Fibroblast of skin of left biceps (primary cell): ENCODE measurements at places on chromosomes 4 and X.
A peak's percentile ranks its signal among the peaks of the same experiment; 100 is the strongest.

DNA sequence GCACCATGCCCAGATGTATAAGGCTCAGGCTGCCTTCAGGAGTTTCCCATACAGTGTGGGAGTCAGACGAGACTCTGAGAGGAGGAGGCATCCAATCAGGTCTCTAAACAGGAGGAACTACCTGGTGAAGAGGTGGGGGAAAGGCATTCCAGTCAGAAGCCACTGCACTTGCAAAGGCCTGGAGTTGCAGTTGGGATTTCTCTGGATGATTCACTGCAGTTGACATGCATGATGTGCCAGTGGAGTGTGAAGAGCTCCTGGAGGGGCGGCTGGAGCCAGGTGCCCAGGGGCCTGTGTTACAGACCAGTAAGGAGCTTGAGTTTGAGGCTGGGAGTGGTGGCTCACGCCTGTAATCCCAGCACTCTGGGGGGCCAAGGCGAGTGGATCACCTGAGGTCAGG, 339.1 kb downstream of the ARHGAP10 start:
- no peak for DNase-seq

DNA sequence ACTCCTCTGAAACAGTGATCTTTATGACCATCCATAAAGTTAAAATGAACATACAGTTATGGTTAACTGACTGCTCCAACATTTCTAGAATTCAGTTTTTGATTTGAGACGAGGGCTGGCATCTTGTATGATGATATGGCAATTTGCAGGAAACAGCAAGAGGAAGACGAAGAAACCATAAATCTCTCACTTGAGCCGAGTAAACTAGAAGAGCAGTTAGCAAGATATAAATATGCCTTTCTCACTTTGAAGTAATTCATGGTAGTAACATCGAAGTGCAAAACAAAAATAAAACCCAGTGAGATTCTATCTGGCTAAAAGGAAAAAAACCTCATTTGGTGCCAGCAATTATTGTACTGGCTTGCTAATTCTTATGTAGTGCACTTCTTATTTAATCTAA, 139.0 kb upstream of the SPRY1 start:
- DNase-seq = no peak

- DNase-seq = no peak
These were observed 24.5 kb upstream of the CCDC149 start for GRCh38 chr4:24937176-24937916.

- DNase-seq = no peak
These were observed 7.2 kb upstream of the THOC2 start for GRCh38 chrX:123740006-123740405.

- no peak for DNase-seq
These were observed 58.6 kb downstream of the DCK start for GRCh38 chr4:71052034-71052433.

DNA sequence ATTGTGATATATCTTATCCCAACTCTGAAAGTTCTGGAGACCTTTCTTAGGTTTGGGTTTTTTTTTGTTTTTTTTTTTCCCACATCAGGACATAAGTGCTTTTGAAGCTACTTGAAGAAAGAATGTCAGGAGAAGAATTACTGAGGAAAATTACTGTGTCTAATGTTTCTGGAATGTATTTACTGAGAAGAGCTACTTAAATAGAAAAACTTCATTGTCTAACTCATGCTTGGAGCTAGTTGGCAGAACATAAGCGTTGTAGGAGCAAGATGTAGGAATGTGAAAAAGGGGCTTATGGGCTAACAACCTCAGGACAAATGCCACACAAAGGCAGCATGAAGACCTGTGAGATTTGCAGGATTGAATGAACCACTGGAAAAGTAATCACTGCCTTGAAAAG, 166.6 kb upstream of the GLRA2 start:
- peak; percentile 41 for DNase-seq

DNA sequence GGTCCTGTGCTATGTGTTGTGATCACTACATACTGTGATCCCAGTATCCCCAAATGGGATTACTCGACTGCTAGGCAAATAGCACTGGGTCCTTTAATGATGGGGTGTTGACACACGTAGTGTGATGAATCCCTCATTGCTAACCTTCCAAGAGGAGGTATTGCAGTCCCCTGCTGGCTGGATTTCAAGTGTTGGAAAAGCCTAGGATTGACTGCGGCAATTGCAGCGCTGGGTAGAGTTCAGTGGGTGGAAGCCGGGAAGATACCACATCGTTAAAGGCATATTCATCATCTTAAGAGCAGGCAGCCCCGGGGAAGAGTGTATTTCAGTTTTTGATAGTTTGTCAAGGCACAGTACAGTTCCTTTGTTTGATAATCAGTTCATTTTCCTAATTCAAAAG, 159.9 kb downstream of the TRIML1 start:
- DNase-seq = no peak

DNA sequence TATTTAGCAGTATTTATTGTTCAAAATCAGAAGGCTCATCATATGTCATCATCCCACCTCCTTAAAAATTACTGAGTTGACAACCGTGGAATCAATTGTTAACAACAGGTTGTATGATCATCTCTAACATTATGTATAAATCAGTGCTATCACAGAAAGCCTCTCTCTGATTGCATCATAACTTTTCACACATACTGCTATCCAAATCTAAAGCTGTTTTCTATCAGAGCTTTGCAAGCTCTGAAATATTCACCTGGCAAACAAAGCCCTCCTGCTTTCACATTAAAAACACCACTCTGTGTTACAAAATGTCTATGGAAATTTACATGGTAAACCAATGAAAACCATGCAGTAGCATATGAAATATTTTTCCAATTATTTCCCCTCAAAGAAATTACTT, 310.0 kb downstream of the PDGFC start:
- no peak for DNase-seq

- DNase-seq = no peak
These were observed 72.0 kb downstream of the TMEM144 start for GRCh38 chr4:158282252-158282651.
